Kidney (tissue), 22 donors: ENCODE measurements at places on chromosomes 4 and X. TPM values are rescaled to one million over a fixed set of nuclear protein-coding genes. Genes with fewer than 3 reads are reported as not detected.

DNA sequence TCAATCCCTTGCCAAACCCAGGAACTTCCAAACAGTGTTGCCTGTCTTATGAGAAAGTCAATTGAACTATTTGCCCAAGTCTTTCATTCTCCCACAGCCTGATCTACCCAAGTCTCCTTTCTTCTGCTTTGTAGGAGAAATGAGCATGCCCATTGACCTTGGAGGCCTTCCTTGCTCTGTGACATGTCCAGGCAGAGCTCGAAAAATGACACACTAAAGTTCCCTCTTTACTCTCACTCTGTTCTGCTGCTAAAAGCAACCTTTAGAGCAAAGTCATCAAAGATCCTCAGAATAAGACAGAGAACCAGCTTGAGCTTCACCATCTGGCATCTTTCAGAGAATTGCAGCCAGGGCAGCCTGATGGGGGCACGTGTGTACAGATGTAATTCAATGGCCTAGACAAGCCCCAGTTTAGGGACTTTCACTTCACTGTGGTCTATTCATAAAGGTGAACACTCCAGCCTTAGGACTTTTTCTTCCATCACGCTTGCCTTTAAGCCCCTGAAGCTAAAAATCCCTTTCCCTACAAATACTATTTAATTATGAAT, 136.4 kb downstream of the AMELX start:
- no peaks in the 10 kb centered on the region for H3K36me3 ChIP-seq
- no peak overlapping the region for H3K4me3 ChIP-seq
- no peak overlapping the region for H3K27ac ChIP-seq
- H3K27me3 ChIP-seq = peaks cover 3% of the 10 kb centered on the region
- no peak for DNase-seq

GRCh38 chr4:57194068-57194611, 84.0 kb upstream of the IGFBP7 start:
- no peaks in the 10 kb centered on the region for H3K27me3 ChIP-seq
- no peaks in the 10 kb centered on the region for H3K4me1 ChIP-seq

DNA sequence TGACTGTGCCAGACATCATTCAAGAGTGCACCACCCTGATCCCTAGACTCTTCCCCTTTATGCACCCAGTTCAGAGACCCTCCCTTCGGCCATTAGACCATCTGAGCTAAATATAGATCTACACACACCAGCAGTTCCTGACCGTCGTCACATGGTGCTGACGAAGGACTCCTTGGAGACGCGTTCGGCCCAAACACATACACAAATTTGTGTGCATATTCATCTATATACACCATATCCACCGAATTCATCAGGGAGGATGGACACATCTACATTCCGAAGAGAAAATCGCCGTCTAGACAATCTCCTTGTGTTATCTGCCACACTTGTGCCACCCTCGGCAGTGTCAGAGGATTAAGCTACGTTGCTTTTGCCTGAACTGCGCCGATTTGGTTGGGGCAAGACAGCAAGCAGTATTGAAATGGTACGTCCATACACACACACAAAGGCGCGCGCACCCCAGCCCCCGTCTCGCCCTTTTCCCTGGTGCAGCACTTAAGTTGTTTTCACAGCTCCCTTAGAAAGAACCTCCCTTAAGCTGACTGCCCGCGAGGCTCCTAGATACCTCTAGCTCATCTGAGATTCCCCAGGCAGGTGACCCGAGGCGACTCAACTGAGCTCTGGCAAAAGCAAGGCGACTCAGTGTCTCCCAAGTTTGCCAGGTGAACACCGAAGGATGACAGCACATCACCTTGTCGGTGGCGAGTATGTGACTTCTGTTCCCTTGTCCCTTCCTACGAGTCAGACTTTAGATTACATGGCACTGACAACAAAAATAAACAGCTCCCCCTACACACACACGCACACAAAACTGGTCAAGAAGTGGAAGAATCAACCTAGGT, 1.0 kb downstream of the RASGEF1B start:
- no peaks in the 10 kb centered on the region for H3K36me3 ChIP-seq
- H3K27me3 ChIP-seq = no peaks in the 10 kb centered on the region
- no peaks in the 10 kb centered on the region for H3K4me1 ChIP-seq

DNA sequence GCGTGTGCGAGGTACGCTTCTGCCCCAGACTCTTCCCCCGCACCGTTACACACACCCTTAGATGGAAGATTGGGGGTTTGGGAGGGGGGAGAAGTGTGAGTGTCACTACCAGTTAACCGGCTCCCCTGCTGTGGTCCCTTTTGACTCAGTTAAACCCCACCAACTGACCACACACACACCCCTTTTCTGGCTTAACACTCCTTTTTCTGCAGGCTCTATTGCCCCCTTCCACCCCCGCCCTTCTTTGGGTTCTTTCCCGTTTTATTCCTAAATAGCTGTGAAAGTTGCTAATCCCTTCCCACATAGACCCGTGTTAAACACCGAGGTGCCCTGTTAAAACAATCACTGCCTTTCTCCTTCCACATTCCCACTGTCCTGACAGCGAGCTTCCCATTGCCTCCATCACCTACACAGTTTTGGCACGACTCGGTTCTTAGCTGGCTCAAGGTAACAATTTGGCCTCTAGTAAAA, 3.7 kb upstream of the NR3C2 start:
- peak overlapping the region; percentile 59 for H3K27ac ChIP-seq
- no peaks in the 10 kb centered on the region for H3K27me3 ChIP-seq
- H3K4me1 ChIP-seq = peaks cover 3% of the 10 kb centered on the region
- H3K4me3 ChIP-seq = peak overlapping the region; percentile 83

DNA sequence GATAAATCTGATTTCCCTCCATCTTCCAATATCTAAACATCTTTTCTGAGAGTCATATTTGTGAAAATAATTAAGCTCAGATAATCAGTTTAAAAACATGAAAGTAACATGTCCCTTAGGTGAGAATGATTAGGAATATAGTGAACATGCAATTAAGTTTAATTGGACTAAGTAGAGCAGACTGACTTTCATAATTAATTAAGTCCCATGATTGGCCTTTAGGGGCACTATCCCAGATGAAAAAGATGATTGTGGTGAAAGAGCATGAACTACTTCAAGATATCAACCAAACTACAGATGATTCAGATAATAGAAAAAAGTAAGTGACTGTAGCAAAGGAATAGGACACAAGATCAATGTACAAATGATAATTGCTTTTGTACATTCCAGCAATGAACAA, 758.8 kb downstream of the STIM2 start:
- no peak for DNase-seq
- no peak overlapping the region for H3K4me3 ChIP-seq
- H3K4me1 ChIP-seq = no peaks in the 10 kb centered on the region
- no peaks in the 10 kb centered on the region for H3K27me3 ChIP-seq

GRCh38 chr4:145497199-145498149, 15.8 kb downstream of the SMAD1 start:
- no peaks in the 10 kb centered on the region for H3K27me3 ChIP-seq
- H3K4me3 ChIP-seq = no peak overlapping the region
- H3K27ac ChIP-seq = no peak overlapping the region

DNA sequence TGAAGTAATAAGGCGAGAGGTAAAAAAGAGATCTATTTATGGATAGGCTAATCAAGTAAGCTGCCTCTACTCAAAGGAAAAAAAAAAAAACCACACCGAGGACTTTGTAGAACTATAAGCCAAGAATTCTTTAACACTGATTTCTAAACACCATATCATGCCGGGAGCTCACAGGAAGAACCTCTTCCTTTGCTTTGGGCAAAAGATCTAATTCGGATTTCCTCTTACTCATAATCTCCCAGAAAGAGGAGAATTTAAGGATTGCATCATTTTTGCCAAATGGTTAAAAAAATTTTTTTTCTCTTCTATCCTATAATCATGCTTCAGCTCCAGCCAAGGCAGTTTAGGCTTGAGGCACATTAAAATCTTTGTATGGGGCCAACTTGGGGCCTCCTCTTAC, 95.5 kb downstream of the ZNF827 start:
- H3K27me3 ChIP-seq = no peaks in the 10 kb centered on the region
- no peaks in the 10 kb centered on the region for H3K4me1 ChIP-seq
- DNase-seq = no peak
- peaks cover 15% of the 10 kb centered on the region for H3K36me3 ChIP-seq
- no peak overlapping the region for H3K4me3 ChIP-seq

GRCh38 chr4:174579421-174579820, 57.1 kb upstream of the HPGD start:
- H3K27me3 ChIP-seq = no peaks in the 10 kb centered on the region
- no peak overlapping the region for H3K27ac ChIP-seq
- H3K4me1 ChIP-seq = no peaks in the 10 kb centered on the region
- no peak overlapping the region for H3K4me3 ChIP-seq
- H3K36me3 ChIP-seq = no peaks in the 10 kb centered on the region

DNA sequence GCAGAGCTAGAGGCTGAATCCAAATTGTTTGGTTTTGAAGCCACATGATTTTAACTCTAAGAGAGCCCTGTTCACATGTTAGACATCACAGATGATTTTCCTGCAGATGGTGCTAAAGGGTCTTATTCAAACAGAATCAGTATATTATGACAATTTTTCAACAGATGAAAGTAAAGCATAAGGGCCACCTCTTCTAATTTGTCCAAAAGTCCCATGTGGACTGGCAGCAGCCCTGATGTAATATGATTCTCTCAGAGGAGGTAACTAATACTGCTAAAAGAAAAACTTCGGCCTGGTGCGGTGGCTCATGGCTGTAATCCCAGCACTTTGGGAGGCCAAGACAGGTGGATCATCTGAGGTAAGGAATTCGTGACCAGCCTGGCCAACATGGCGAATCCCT, 26.0 kb upstream of the SETD7 start:
- H3K36me3 ChIP-seq = no peaks in the 10 kb centered on the region
- peaks cover 8% of the 10 kb centered on the region for H3K4me1 ChIP-seq
- no peaks in the 10 kb centered on the region for H3K27me3 ChIP-seq
- no peak for DNase-seq
- no peak overlapping the region for H3K4me3 ChIP-seq

- H3K36me3 ChIP-seq = no peaks in the 10 kb centered on the region
- H3K4me3 ChIP-seq = no peak overlapping the region
- DNase-seq = no peak
These were observed 122.9 kb downstream of the LDB2 start for GRCh38 chr4:16775411-16776154.

DNA sequence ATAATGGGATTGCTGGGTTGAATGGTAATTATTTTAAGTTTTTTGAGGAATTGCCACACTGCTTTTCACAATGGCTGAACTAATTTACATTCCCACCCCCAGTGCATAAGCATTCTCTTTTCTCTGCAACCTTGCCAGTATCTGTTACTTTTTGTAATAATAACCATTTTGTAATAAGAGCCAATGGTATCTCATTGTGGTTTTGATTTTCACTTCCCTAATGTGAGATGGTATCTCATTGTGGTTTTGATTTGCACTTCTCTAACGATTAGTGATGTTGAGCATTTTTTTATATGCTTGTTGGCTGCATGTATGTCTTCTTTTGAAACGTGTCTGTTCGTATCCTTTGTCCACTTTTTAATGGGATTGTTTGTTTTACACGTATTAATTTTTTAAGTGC, 213.1 kb upstream of the HDX start:
- H3K4me3 ChIP-seq = no peak overlapping the region
- no peaks in the 10 kb centered on the region for H3K36me3 ChIP-seq

- no peak overlapping the region for H3K27ac ChIP-seq
- H3K4me3 ChIP-seq = no peak overlapping the region
- no peaks in the 10 kb centered on the region for H3K27me3 ChIP-seq
- H3K4me1 ChIP-seq = no peaks in the 10 kb centered on the region
- no peak for DNase-seq
- H3K36me3 ChIP-seq = no peaks in the 10 kb centered on the region
These were observed 17.7 kb upstream of the PPEF2 start for GRCh38 chr4:75919920-75920319.

GRCh38 chr4:47215759-47216158, 184.4 kb downstream of the GABRB1 start:
- H3K27ac ChIP-seq = no peak overlapping the region
- no peaks in the 10 kb centered on the region for H3K27me3 ChIP-seq
- H3K4me3 ChIP-seq = no peak overlapping the region
- no peaks in the 10 kb centered on the region for H3K4me1 ChIP-seq
- DNase-seq = no peak

PRRG3 gene
- 0.44 TPM for total RNA-seq

PAGE1 gene
- total RNA-seq = not detected

VCX3A gene
- not detected for total RNA-seq

MID1IP1 gene
- 76.5 TPM for total RNA-seq
